H54 (cell line): ENCODE measurements at places on chromosomes 6 and 20.

DNA sequence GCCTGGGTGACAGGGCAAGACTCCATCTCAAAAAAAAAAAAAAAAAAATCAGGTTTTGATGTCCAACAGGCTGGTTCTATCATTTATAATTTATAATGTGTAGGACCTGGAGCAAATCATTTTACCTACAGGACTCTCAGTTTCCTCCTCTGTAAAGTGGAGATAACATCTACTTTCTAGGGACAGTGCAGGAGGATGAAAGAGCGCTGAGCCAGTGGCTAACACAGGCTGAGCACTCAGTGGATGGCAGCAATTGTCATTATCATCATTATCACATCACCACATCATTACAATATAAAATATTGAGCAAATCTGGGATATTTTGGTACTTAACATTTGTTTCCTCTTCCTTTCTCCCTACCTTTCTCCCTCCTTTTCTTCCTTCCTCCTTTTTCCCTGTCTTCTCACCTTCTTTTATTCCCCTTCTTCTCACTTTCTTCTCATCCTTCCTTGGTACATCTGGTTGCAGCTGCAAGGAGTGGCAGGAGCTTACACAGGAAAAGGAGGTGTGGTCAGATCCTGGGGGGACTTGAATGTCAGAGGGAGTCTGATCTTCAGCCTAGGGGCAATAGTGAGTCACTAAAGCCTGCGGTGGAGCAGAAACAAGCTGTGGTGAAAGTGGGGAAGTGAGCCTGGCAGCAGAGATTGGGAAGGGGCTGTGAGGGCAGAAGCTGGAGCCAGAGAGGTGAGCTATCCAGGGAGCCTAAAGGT lies 24.6 kb upstream of the CTNNBL1 start:
- DNase-seq, result no peak

DNA sequence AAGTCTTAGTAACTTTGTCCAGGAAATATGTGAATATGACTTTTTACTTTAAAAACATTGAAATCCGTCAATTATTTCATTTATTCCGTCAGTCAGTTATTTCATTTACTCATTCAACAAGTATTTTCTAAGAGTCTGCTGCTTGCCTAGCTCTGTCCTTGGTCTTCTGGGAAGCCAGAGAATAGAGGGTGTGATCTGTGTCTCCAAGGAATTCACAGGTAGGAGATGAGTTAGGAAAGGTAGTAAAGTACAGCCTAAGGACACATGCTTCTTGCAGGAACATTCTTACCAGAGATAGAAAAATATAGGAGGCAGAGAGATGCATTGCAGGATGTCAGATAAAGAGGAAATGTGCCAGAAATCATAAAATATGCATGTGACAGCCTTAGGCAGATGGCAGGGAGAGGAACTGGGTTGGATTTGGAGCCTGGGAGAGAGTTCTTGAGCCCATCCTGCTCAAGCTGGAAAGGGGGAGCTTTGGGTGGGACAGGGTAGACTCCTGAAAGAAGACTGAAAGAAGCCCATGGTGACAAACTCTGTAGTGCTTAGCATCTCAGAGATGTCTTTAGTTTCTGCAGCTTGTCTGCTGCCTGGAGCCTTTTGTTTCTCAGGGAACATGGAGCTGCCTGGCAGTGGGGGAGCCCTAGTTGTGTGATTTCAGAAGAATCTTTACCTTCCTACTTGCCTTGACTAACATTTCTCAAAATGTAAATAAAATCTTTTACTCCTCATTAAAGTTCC lies 3.5 kb downstream of the SH3BGRL2 start:
- DNase-seq, result no peak

DNA sequence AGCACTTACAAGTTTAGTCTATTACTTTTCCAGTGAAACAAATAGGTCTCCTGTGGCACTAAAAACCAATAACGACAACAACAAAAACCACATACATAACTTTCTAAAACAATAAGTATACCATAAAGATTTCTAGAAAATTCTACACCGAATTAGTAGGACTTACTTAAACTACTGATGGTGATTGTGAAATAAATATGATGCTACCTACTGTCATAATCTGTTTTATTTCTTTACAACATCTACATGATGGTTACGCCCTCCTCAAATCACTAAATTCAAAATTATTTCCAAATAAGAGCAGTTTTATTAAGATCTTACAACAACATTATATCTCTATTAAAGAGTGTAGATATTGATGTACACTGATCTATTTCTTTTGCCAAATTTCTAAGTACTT lies 147.0 kb downstream of the DST start:
- DNase-seq, result no peak

GRCh38 chr6:45500924-45501816 lies 123.4 kb upstream of the SUPT3H start:
- no peak for DNase-seq

- DNase-seq, result no peak
These were observed 48.8 kb downstream of the PLN start for GRCh38 chr6:118596774-118597320.

GRCh38 chr6:44253307-44254101 lies 3.8 kb downstream of the SLC35B2 start:
- no peak for DNase-seq

- DNase-seq, result no peak
These were observed 43.6 kb upstream of the PHACTR3 start for GRCh38 chr20:59560588-59561227.

DNA sequence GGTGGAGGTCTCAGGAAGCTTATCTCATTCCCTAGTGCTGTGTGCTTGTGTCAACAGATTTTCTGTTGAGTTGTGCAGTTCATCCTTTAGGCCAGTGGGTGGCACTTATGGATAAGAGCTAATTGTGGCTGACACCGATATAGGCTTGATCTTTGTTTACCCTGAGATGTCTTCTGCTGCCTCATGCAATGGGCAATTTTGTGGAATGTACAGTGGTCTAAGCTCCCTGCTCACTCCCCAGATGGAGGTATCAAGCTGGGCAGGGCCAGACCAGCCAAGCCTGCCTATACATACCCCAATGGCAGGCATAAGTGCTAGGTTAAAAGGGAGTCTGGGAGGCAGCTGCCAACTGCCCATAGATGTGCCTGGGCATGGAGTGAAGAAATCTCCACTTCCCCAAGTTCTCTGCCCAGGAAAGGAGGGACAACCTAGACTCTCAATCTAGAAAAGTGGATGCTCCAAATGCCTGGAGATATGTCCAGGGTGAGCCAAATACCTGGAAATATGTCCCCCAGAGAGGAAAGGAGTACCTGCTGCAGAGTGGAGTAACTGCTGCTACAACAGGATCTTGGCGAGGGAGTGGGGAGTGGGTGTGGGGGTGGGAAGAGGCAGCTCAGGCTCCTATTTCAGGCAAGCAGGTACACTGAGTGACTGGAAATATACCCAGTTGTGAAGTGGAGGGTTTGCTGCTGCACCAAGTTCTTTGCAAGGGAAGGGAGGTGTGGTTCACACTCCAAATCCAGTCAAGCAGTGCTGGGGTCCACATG lies 53.2 kb upstream of the ARG1 start:
- peak; percentile 4 for DNase-seq

- peak; percentile 40 for DNase-seq
These were observed 375.1 kb downstream of the BTBD9 start for GRCh38 chr6:38264605-38265004.

DNA sequence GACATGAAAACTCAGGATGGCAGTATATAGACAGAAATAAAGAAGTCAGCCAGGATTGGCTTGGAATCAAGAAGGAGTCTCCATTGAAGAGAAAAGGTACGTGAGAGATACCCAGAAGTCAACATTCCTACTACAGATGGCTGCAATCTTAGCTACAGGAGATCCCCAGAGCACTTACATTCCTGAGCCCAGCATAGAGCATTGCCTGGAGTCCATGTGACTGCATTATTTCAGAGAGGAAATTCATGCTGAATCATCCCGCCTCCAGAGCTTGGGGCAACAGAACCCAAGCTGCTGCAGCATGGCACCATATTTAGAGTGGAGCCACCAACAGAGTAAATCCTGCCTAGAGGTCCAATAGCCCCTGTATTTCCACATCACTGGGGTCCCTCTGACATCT lies 125.0 kb upstream of the GRIK2 start:
- DNase-seq, result no peak

GRCh38 chr6:158475344-158476302 lies 84.3 kb upstream of the TMEM181 start:
- DNase-seq, result no peak

GRCh38 chr6:165805067-165805555 lies 142.1 kb upstream of the PDE10A start:
- DNase-seq, result no peak
